LoVo (cell line): ENCODE measurements at places on chromosomes 7 and 10.
A peak's percentile ranks its signal among the peaks of the same experiment; 100 is the strongest.

DNA sequence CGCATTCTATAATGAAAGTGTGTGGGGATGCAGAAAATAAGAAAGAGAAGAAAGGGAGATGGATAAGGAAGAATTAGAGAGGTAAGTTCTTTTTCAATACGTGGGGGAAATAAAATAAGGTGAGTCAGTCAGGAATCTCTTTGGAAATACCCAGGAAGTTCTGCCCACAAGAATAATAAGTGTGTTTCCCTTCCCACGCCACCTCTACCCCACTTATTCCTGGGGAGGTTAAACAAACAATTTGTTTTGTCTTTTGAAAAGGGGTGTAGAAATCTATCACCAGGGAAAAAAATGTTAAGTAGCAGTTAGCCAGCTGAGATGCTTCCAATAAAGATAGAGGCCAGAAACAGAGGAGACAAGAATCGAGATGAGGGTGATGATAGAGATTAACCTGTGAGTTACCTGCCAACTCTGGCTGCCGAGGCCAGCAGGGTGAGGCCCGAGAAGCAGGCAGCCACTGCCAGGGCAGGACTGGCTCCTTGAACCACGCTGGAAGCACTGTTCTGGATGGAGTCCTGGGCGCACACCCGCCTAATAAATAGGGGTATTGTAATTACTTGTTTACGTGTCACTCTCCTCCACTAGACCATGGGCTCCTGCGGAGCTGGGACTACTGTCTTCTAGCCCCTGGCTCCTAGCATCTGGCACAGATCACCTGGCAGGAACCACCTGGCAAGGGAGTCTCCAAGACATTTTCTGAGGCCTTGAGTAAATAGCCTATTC, 191.3 kb downstream of the FGFR2 start:
- DNase-seq: peak; percentile 15

DNA sequence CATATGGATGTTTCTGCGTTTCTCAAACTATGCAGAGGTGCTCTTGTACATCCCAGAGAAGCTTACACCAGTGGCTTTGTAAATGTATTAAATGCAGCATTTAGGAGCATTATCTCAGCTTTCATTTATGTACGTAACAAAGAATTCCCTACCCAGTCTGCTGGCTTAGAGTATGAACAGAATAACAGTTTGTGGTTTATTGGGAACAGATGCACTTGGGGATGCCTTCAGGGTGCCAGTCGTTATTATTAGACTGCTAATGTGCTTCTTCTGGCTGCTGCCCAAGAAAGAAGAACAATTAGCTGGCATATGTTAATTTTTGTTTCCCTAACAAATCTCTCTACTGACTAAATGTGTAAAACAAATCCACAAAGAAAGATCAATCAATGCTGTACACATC, 241.9 kb downstream of the FOXP2 start:
- no peak for DNase-seq

GRCh38 chr7:41885748-41886147, 182.9 kb upstream of the INHBA start:
- no peak for DNase-seq

- DNase-seq: no peak
Observed at GRCh38 chr10:527416-527815, 162.1 kb downstream of the DIP2C start.

DNA sequence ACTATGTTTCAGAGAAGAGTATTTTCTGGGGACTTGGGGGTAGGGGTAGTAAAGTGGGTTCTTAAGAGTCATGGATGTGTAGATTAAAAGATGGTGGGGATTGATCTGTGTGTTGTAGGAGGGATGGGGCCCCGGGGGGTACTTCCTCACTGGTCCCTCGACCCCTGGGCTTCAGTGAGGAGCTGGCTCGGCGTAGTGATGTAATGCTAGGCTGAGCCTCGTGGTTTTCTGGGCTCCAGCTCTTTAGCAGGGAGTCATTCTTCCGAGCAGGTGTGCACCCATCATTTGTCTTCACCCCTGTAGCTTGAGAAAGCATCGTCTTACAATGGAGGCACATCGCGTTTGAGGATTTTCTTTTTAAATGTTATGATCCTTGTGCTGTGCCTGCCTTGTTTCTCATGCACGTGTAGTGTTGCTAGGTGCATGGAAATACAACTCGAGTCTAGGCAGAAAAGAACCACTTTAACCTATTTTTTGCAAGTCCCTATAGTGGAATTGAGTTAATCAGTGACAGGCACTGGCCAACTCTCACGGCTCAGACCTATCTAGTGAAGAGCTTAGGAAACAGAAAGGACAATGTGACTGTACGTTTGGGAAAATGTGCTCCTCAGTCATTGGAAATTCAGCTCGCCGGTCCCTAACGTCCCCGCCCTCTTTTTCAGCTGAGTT, 106.1 kb upstream of the BTBD16 start:
- DNase-seq: no peak

DNA sequence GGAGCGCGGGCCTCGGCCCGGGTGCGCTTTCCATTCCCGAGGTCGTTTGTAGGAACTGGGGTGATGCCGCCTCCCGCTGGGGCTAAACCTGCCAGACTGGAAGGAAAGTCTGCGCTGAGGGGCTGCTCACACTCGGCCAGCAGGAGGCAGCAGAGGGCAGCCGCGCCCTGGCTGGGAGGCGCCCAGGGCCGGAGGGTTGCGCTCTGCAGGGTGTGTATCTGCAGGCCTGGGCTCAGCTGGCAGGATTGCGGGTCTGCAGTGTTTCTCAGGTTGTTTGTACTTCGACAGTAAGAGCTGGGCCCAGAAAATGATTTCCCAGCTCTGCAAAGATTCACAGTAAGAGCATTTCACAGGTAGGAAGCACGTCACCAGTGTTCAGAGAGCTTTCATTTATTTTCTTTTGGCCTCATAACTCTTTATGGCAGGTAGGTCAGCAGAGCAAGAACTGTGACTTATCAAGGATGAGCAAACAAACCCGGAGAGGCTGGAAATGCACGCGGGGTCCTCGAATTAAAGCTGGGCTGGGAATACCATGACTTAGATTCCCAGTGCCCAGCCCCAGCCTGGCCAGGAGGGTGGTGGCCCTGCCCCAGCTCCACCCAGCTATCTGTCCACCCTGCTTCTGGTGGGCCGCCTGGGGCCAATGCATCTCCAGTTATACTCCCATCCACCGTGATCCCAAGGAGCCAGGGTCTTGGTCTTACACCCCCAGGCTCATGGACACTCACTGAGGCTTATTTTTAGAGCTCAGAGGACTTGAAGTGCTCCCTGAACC, 15.2 kb upstream of the PPP2R2D start:
- DNase-seq: peak; percentile 61
